ENCODE measurements at places on chromosomes 11 and 22.

DNA sequence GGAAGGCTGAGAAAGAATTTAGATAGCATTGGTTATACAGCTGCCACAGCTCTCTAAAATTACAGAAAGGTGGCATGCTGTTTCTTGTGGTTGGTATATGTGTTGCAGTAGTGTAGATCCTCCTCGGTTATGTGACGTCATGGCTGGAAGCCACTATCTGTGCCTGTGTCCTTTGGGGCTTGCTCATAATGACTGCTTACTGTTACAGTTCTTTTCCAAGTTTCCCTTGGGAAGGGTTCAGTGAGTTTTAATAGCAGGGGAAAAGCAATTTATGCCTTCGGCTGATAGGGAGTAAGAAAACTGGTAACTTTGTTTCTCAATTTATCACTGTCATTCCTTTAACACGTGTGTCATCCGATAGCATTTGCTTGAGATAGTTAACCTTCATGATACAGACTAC is 47.2 kb downstream of the POLD3 start:
- H3K4me3 ChIP-seq = no peak overlapping the region
- peaks cover 80% of the 10 kb centered on the region for H3K36me3 ChIP-seq
- peak; percentile 49 for DNase-seq
- no peaks in the 10 kb centered on the region for H3K27me3 ChIP-seq
- H3K4me1 ChIP-seq = no peaks in the 10 kb centered on the region
- no peak overlapping the region for H3K27ac ChIP-seq

DNA sequence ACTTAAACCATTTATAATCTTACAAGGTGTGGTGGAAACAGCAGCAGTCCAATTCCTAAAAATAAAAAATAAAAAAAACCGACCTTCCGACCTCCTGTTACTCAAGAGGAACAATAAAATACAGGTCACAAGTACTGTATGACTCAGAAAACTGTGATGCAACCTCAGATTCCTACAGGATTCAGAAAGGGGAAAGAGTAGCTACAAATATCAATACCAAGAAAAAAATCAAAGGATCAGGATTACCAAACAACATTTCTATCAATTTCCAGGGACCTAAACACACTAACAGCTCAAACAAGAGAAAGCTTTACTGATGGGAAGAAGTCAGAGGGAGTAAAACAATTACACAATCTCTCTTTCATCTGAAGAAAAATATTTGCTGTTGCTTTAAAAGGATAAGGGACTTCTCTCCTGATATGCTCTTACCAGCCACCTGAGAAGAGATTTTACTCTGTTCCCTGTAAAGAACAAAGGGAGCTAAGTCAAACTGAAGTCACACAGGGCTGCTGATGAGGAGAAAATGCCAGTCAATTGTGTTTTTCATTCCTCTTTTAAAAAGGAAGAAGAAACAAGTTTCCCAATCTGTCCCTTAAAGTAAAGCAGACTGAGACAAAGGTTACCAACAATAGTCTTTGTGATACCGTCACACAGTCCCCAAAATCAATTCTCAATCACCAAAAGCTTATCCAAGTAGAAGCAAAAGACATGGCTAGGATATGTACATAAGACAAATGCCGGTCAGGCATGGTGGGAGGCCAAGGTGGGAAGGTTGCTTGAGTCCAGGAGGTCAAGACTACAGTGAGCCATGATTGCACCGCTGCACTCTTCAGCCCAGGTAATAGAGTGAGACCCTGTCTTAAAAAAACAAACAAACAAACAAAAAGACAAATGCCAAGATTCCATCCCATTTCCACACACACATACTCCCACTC is 39.3 kb downstream of the AMBRA1 start:
- peak overlapping the region; percentile 42 for H3K27ac ChIP-seq
- H3K4me1 ChIP-seq = peaks cover 25% of the 10 kb centered on the region
- H3K4me3 ChIP-seq = no peak overlapping the region
- DNase-seq = no peak

- peak; percentile 57 for DNase-seq
- H3K27me3 ChIP-seq = peaks cover 8% of the 10 kb centered on the region
- H3K4me1 ChIP-seq = peaks cover 7% of the 10 kb centered on the region
- H3K36me3 ChIP-seq = no peaks in the 10 kb centered on the region
- H3K4me3 ChIP-seq = no peak overlapping the region
- H3K27ac ChIP-seq = no peak overlapping the region
Measured at GRCh38 chr11:120229451-120230424, 10.2 kb upstream of the POU2F3 start.

DNA sequence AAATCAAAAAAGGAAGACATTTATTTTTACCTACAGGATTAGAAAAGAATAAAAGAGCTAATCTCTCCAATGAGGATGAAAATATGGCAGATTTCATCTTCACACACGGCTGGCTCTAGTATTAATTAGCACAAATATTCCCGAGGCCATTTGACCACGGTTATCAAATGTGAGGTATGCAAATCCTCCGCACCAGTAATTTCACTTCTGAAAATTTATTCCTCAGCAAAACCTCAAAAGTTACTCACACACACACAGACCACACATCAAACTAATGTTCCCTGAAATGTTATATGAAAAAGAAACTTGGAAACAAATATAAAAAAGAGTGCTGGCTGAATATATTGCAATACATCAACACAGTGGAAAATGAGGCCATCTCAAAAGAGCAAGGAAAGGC is 32.8 kb downstream of the CELSR1 start:
- H3K27me3 ChIP-seq = peaks cover 34% of the 10 kb centered on the region
- no peaks in the 10 kb centered on the region for H3K36me3 ChIP-seq
- no peak for DNase-seq

DNA sequence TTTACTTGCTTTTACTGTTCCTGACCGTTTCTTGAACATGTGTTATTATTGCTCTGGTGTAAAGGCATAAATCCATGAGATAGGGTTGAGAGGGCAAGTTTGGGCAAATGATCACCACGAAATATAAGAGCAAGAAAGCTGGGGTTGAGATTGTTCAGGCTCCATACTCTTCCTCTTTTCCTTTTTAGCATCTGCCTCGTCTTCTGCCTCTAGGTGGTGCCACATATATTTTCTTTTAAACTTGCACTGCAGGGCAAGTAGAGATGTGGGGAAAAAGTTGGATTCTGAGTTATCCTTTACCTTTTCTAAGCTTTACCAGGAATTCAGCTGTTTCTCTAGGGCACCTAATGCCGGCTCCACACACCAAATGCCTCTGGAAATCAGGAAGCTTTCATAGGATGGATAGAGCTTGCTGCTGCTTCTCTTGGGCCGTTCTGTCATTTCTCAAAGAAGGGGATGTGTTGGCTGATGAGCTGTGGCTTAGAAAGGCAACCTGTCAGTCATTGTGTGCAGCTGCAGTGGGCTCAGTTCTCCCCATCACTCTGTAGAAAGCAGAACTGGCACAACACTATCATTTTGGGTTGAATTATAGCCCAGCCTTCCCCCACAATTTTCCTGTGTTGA is 98.2 kb downstream of the LDLRAD3 start:
- H3K4me3 ChIP-seq = no peak overlapping the region
- H3K27me3 ChIP-seq = no peaks in the 10 kb centered on the region
- H3K4me1 ChIP-seq = no peaks in the 10 kb centered on the region
- no peak overlapping the region for H3K27ac ChIP-seq

DNA sequence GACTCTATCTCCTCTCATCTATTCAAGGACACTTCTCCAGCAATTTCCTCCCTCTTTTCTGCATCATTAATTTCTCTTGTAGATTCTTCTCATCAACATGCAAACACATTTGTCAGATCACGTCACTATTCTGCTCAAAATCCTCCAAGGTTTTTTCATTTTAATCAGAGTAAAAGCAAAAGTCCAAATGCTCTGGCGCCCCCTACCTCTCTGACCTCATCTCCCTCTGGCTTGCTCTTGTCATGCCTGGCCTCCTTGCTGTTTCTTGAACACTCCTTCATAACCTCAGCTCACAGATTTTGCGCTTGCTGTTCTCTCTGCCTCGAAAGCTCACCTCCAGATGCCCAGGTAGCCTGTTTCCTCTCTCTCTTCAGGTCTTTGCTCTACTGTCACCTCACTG is 22.4 kb downstream of the RTCB start:
- no peaks in the 10 kb centered on the region for H3K27me3 ChIP-seq
- no peak overlapping the region for H3K4me3 ChIP-seq
- peak; percentile 29 for DNase-seq
- peaks cover 73% of the 10 kb centered on the region for H3K36me3 ChIP-seq
- H3K4me1 ChIP-seq = no peaks in the 10 kb centered on the region

- H3K27me3 ChIP-seq = no peaks in the 10 kb centered on the region
- H3K27ac ChIP-seq = no peak overlapping the region
- H3K36me3 ChIP-seq = peaks cover 11% of the 10 kb centered on the region
- peaks cover 21% of the 10 kb centered on the region for H3K4me1 ChIP-seq
Measured at GRCh38 chr11:32440312-32440908, 5.1 kb upstream of the WT1 start.

GRCh38 chr11:65571940-65572339 is 398 bp upstream of the FAM89B start:
- H3K4me1 ChIP-seq = peaks cover 48% of the 10 kb centered on the region
- H3K4me3 ChIP-seq = peak overlapping the region; percentile 65
- no peak for DNase-seq

DNA sequence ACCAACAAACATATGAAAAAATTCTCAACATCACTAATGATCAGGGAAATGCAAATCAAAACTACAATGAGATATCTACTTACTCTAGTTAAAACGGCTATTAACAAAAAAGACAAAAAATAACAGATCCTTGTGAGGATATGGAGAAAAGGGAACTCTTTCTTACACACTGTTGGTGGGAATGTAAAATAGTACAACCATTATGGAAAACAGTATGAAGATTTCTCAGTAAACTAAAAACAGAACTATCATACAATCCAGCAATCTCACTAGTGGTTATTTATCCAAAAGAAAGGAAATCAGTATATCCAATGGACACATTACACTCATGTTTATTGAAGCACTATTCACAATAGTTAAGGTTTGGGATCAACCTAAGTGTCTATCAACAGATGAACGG is 3.9 kb downstream of the HBE1 start:
- H3K27me3 ChIP-seq = no peaks in the 10 kb centered on the region
- no peak overlapping the region for H3K27ac ChIP-seq
- H3K36me3 ChIP-seq = peaks cover 28% of the 10 kb centered on the region
- no peak for DNase-seq
- H3K4me3 ChIP-seq = no peak overlapping the region

DNA sequence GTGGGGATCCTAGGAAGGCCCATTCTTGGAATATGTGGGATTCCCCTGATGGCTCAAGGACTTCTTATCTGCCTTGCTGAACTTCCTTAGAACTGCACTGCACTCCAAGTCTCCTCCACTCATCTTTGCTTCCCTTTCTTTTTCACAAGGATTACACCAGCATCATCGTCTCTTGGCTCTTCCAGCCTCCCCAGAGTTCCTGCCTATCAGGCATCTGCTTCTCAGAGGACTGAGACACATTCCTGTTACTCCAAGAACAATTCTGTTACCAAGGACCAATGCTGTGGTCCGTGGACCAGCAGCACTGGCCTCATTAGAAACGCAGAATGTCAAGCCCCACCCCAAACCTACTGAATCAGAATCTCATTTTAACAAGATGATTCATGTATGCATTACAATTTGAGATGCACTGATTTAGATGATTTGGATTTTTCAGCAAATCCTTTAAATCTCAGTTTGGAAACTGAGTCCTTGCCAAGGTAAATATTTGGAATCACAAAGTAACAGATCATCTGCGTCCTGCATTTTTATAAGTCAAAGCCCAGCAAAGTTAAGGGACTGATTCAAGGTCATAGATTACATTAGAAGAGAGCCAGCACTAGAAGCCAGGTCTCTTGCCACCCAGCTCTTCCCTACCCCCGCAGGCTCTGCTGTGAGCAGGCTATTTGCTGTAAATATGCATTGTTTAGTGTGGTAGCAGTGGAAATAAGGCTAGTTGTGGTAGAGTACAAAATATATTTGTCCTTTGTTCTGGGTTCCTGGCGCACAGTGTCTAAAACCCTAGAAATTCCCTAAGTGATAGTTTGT is 110.9 kb downstream of the SWAP70 start:
- no peak for DNase-seq
- no peak overlapping the region for H3K27ac ChIP-seq
- no peaks in the 10 kb centered on the region for H3K36me3 ChIP-seq
- H3K27me3 ChIP-seq = no peaks in the 10 kb centered on the region

- DNase-seq = no peak
- H3K36me3 ChIP-seq = no peaks in the 10 kb centered on the region
- H3K27ac ChIP-seq = no peak overlapping the region
- peaks cover 27% of the 10 kb centered on the region for H3K27me3 ChIP-seq
- no peak overlapping the region for H3K4me3 ChIP-seq
- no peaks in the 10 kb centered on the region for H3K4me1 ChIP-seq
Measured at GRCh38 chr22:49380095-49380827, 447.4 kb downstream of the BRD1 start.

GRCh38 chr11:57556041-57556440 is 11.4 kb downstream of the UBE2L6 start:
- peaks cover 8% of the 10 kb centered on the region for H3K4me1 ChIP-seq
- DNase-seq = no peak
- H3K4me3 ChIP-seq = no peak overlapping the region
- no peaks in the 10 kb centered on the region for H3K36me3 ChIP-seq
- no peak overlapping the region for H3K27ac ChIP-seq

DNA sequence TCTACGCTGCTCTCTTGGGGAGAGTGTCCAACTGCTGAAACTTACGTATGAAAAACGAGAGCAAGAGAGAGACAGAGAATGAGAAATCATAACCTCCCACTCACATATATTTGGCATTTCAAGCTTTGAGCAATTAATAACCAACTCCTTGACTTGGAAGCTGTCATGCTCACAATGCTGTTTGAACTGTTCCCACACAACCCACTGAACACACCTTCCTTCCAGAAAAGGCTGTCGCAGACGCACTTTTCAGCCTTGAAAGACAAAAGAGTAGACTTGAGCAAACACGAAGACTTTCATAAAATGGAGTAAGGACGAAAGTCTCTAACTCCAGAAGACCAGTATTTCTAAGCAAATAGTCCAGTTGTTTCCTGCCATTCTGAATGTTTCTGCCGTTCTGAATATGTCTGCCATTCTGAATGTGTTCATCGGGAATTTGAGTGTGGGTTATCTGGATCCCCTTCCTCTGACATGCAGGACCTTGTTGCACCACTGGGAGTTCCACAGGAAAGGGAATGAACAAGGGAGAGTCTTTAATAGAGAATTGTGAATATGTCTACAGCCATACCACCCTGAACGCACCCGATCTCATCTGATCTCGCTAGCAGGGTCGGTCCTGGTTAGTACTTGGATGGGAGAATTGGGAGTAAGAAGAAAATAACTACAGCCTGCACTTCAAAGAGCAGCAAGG is 86.2 kb upstream of the BARX2 start:
- H3K4me1 ChIP-seq = no peaks in the 10 kb centered on the region
- no peak for DNase-seq
- H3K27ac ChIP-seq = no peak overlapping the region
- no peak overlapping the region for H3K4me3 ChIP-seq
